ENCODE measurements at places on chromosomes 6 and 20.

DNA sequence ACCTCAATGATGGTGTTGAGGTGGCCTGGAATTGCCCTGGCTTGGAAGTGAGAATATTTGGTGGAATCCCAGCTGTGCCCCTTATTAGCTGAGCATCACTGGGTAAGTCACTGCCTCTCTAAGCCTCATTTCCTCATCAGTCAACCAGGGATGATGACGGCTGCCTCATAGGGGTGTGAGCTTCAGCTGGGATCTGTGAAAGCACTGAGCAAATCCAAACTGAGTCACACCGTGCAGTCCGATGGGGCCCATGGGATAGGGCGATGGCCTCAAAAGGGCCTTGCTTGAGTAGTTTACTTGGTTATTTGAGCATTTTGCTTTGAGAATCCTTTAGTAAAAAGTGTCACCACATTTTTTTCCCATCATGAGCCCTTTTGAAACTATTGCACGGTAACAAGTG lies 1.1 kb downstream of the SLC22A1 start:
- DNase-seq: no peak

GRCh38 chr6:125728739-125729138 lies 20.7 kb upstream of the HEY2 start:
- DNase-seq: peak; percentile 23

DNA sequence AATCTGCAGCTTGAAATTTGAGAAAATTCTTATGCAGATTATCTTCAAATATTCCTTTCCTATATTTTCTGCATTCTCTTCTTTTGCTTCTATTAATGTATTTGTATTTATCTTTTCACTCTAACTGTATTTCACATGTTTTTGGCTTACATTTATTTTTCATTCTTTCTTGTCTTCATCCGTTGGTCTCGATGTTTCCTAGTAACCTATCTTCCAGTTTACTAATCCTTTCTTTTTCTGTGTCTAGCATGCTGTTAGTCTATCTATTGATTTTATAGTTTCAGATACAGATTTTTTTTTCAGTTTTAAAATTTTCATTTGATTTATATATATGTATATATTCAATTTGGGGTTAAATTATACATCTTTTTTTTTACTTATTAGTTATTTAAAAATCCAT lies 556.2 kb downstream of the RFPL4B start:
- no peak for DNase-seq

- DNase-seq: no peak
These were observed 7.5 kb downstream of the C6orf52 start for GRCh38 chr6:10686901-10687300.

DNA sequence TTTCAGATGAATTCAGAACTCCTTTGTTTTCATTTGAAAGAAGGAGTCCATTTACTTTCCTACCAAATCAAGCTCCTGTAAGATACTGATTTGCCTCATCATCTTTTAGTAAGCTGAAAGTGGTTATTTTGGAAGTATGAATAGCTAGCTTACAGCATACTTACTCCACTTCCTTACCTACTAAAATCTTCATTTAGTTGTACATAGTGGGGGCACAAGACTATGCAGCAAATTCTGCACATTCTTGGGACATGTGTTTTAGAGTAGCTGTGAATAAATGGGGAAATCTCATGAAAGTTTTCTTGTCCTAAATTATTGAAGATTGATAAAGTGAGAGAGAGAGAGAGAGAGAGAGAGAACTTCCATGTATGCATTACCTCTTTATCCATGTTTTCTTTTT lies 256.3 kb downstream of the OGFRL1 start:
- no peak for DNase-seq

DNA sequence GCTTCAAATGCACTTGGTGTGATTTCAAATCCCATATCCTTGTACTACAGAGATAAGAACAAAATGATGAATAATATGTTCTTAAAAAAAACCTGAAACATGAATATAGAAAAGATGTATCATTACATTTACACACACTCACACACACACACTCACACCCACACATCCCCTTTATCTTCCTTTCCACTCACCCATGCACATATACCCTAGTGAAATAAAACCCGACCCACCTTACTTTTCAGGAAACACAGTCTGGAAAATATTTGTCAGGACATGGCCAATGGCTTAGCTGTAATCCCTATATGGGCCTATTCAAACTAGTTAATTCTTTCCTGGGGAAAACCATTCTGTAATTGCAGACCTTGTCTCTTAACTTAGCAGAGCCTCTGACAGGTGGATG lies 60.8 kb upstream of the EDN1 start:
- no peak for DNase-seq

DNA sequence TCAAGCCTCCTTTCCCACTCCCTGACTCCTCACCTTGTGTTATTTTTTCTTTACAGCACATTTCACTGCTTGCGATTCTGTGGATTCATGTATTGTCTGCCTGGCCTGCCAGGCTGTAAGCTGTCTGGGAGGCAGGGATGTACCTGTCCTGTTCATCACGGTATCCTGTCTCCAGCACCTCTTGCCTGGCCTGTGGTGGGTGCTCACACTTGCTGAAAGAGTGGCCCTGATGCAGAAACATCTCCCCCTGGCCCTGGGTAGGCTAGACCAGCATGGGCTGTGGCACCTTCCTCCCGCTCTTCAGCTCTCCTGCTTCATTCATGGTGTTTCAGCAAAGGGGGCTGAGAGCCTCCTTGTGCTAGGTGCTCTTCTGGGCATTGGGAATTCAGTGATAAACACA lies 60.1 kb upstream of the KCNG1 start:
- no peak for DNase-seq

- DNase-seq: no peak
These were observed 163.4 kb downstream of the MTFR2 start for GRCh38 chr6:136086686-136087085.

DNA sequence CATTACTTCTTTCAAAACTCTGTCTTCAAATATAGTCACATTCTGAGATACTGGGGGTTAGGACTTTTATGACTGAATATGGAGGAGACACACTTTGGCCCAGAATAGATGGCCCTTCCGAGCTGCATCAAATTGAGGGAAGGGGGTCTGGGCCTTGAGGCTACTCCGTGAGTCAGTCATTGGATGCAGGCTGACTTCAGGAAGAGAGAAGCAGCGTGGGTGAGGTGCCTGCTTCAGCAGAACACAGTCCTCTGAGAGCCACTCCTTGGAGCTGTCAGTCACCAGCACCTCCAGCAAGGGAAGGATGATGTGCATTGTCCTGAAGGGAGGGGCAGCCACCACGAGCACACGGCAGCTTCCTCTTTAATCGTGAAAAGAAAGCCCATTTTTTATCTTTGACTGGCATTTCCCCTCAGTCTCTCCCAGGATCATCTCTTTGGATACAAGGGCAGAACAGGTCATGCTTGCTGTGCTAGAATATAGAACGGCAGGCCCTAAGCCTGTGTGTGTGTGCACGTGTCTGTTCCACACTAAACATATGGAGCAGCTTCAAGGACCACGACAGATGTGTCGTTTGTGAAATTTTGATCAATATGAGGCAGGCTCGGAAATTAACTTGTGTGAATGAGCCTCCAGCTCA lies 721.6 kb downstream of the KIF16B start:
- DNase-seq: no peak

- DNase-seq: no peak
These were observed 209.7 kb downstream of the TBX18 start for GRCh38 chr6:84554706-84555105.

DNA sequence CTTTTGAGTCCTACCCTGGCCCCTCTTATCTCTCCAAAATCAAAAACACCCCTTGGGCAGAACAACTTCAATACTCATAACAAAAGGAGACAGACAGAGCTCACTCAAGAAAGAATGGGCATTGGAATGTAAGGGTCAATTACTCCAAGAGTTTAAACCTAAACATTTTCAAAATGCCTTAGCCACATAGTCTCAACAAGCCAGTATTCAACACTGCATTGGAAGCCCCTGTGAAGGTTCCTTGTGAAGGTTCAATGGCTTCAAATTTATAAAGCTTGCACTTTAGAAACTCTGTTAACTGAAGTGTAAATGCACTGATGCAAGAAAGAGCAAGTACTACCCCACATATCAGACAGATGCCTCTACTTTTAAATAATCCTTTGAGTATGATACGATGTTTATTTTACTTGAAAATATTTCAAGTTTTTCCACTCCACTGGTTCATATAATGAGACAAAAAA lies 139.1 kb upstream of the LAMP5 start:
- DNase-seq: no peak

- DNase-seq: no peak
These were observed 95.3 kb upstream of the ARMC2 start for GRCh38 chr6:108752733-108753590.

- DNase-seq: no peak
These were observed 43.1 kb downstream of the BLTP3A start for GRCh38 chr6:34834789-34835518.
